ENCODE measurements at places on chromosomes 2 and 18. TPM values are rescaled to one million over a fixed set of nuclear protein-coding genes. Genes with fewer than 3 reads are reported as not detected.

The UNC80 gene
- total RNA-seq = not detected

GRCh38 chr2:180604077-180604476, 376.3 kb upstream of the UBE2E3 start:
- DNase-seq = no peak

- DNase-seq = no peak
Observed at GRCh38 chr18:44742718-44743311, 62.1 kb downstream of the SETBP1 start.

DNA sequence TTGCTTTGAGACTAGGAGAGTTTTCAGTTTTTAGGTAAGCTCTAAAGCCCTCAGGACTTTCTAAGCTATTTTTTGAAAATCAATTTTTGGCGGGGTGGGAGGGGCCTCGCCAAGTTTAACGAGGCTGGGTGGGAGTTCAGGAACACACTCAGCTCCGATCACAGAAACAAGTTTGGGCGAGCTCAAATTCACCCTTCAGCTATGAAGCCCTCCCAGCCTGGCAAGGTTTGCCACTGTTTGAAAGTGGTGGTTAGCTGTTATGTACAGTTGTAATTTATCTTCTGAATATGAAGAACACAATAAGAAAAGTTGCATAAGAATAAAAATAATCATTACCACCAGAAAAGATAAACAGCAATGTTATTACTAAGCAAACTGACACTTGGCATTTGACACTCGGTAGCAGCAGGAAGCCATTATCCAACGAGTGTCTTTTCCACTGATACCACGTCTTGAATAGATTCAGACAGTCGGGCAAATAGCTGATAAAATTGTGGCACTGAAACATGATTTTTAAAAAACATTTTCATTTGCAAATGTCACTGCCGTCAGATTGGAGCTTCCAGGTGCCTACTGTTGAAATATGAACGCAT, 59.8 kb downstream of the KCTD1 start:
- no peak for DNase-seq

The SLC9A4 gene
- not detected for total RNA-seq

The SERPINB11 gene
- total RNA-seq = not detected

DNA sequence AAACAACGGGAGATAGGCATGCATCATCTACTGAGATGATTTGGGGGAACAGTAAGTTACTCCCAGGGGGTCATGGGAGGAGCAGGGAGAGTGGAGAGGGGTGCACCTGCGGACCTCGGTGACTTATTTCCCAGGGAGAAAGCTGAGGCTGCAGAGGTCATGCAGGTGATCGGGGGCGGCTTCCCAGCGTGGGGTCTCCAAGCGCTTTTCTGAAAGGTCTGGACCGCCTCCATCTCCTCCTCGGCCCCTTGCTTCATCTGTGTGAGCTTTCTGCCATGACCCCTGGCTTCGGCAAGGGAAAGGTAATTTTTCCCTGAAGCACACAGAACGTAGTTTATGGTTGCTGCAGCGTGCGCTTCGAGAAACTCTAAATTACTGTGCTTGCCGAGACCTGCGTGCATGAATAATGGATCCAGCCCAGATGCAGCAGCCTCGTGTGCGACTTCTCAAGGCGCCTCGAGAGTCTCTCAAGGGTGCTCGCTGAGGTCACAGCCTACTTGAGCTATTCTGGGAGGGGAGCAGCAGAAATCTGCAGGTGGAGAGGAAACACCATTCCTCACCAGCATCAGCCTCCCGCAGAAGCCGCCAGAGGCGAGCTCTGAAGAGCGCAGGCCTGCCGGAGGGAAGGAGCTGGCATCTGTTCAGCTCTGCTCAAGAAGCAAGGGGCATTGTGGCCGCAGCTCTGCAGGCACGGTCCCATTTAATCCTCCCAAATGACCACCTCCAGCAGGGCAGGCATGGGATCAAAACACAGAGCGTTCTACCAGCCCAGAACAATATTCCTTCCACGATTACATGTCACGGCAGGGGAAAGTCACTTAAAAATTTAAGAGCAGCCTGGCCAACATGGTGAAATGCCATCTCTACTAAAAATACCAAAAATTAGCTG, 308.4 kb upstream of the MYT1L start:
- no peak for DNase-seq
